ENCODE measurements at places on chromosomes 5 and 9. TPM values are rescaled to one million over a fixed set of nuclear protein-coding genes. Genes with fewer than 3 reads are reported as not detected.

- H3K4me1 ChIP-seq, result no peaks in the 10 kb centered on the region
- H3K4me3 ChIP-seq, result no peak overlapping the region
- no peaks in the 10 kb centered on the region for H3K36me3 ChIP-seq
- no peaks in the 10 kb centered on the region for H3K27me3 ChIP-seq
- no peak overlapping the region for H3K27ac ChIP-seq
- no peak for DNase-seq
Measured at GRCh38 chr5:102603670-102604069, 104.9 kb upstream of the SLCO6A1 start.

DNA sequence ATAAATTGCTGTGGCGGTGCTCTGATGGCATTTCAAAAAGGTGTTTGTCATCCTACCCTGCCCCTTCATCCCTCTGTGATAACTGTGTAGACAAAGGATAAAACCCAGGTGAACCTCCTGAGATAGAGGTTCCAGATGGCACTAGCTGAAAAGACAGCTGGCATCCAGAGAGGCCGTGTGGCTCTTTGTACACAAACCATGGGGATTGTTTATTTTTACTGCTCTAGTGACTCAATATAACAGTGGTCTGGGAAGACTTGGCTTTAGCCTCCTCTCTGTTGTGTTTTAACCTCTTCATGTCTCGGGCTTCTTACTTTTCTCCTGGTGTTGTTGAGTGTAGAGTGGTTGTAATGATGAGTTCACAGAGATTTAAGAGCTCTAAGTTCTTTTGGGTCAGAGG lies 48.8 kb downstream of the SH3GL2 start:
- no peak overlapping the region for H3K4me3 ChIP-seq
- no peaks in the 10 kb centered on the region for H3K27me3 ChIP-seq

DNA sequence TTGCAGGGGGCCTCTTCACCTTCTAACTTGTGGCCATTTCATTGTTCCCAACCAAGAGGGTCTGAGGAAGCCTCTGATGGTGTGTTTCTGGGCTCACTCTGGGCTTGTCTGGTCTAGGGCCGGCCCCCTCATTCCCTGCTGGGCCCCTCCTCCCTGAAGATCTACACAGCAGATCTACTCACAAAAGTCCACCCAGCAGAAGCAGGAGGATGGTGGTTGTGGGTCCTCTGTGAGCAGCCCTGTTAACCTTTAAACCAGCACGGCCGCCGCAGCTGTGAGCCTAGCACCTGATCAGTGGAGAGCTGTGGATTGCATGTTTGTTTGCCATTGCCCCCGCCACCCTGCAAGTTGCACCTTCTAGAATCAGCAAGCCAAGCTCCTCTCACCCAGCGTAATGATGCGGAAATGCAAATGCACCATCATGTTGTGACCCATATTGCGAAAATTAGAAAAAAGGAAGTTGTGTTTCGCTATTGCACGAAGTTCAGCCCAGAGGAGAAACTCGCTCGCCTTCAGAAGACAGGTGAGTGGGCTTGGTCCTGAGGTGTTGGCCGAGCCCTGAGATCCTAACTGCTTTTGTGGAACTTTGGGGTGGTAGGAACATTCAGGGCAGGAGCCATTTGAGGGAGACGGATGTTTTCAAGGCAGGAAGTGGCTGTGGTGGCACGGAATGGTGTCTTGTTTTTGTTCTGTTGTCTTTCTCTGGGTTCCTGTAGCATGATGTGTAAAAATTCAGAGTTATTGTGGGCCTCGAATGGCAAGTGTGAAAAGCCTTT lies 16.7 kb downstream of the FGD3 start:
- H3K4me1 ChIP-seq, result no peaks in the 10 kb centered on the region
- H3K4me3 ChIP-seq, result peak overlapping the region; percentile 45
- H3K27ac ChIP-seq, result no peak overlapping the region
- no peaks in the 10 kb centered on the region for H3K27me3 ChIP-seq

Gene SKIC3
- 70.3 TPM for total RNA-seq

Gene PAPPA
- total RNA-seq, result 6.2 TPM

GRCh38 chr9:133717113-133718031 lies 20.8 kb downstream of the SARDH start:
- no peak for DNase-seq
- no peak overlapping the region for H3K4me3 ChIP-seq
- H3K27ac ChIP-seq, result no peak overlapping the region
- no peaks in the 10 kb centered on the region for H3K36me3 ChIP-seq
- H3K4me1 ChIP-seq, result peaks cover 11% of the 10 kb centered on the region
- H3K27me3 ChIP-seq, result no peaks in the 10 kb centered on the region

DNA sequence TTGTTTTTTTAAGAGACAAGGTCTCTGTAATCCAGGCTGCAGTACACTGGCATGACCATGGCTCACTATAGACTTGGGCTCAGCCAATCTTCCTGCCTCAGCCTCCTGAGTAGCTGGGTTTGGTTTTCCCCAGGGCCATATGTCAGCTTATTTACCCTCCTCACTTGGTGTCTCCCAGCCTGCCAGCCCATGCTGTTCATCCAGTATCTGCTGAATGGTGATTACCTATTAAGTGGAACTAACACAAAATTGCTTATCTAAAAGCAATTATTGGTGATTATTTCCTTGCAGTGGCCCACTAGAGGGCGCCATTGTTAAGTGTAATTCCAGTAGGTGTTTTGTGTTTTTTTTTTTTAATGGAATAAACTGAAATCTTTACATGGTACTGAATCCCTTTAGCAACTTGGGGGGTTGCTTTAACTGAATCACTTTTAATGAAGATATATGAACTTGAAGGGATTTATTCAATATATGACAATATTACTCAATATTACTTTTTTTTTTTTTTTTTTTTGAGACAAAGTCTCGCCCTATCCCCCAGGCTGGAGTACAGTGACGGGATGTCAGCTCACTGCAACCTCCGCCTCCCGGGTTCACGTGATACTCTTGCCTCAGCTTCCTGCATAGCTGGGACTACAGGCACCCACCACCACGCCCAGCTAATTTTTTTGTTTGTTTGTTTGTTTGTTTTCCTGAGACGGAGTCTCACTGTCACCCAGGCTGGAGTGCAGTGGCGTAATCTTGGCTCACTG lies 13.8 kb downstream of the EXOSC2 start:
- H3K4me1 ChIP-seq, result no peaks in the 10 kb centered on the region
- H3K27ac ChIP-seq, result no peak overlapping the region
- peak; percentile 84 for DNase-seq
- no peaks in the 10 kb centered on the region for H3K36me3 ChIP-seq
- H3K27me3 ChIP-seq, result no peaks in the 10 kb centered on the region

Gene RGS3
- 102 TPM for total RNA-seq

DNA sequence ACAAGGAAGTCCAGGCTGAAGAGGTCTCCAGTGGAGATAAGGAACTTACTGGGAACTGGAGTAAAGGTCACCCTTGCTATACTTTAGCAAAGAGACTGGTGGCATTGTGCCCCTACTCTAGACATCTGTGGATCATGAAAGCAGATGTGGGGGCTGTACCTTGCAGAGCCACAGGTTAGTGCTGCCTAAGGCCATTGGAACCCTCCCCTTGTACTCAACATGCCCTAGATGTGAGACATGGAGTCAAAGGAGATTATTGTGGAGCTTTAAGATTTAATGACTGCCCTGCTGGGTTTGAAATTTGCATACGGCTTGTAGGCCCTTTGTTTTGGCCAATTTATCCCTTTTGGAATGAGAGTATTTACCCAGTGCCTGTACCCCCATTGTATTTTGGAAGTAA lies 397.3 kb upstream of the GRIN3A start:
- H3K36me3 ChIP-seq, result no peaks in the 10 kb centered on the region
- no peak overlapping the region for H3K4me3 ChIP-seq
- H3K4me1 ChIP-seq, result no peaks in the 10 kb centered on the region
- no peak for DNase-seq
- no peaks in the 10 kb centered on the region for H3K27me3 ChIP-seq

- no peaks in the 10 kb centered on the region for H3K4me1 ChIP-seq
- H3K27me3 ChIP-seq, result no peaks in the 10 kb centered on the region
- no peak for DNase-seq
- no peaks in the 10 kb centered on the region for H3K36me3 ChIP-seq
Measured at GRCh38 chr9:4055032-4055431, 244.8 kb downstream of the GLIS3 start.

DNA sequence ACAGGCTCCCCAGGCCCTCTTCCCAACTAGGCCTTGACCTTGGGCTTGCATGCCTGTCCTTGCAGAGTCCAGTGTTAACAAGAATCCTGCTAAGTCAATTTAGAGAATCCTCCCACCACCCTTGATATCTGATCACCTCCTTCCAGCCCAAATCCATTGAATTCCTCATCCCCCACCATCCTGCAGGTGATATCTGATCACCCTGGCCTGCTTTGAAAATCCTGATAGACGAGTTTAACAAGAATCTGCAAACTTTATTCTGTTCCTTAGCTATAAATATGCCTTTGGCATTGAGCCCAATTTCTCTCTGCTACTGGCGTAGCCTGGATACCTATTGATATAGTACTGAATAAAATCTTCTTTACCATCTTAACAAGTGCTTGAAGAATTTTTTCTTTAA lies 125.5 kb downstream of the DIRAS2 start:
- no peaks in the 10 kb centered on the region for H3K27me3 ChIP-seq
- no peaks in the 10 kb centered on the region for H3K4me1 ChIP-seq
- no peak overlapping the region for H3K27ac ChIP-seq
- H3K36me3 ChIP-seq, result no peaks in the 10 kb centered on the region
- DNase-seq, result no peak

- DNase-seq, result no peak
- H3K4me3 ChIP-seq, result no peak overlapping the region
- no peak overlapping the region for H3K27ac ChIP-seq
- no peaks in the 10 kb centered on the region for H3K4me1 ChIP-seq
Measured at GRCh38 chr9:103899866-103900265, 194.2 kb upstream of the SMC2 start.

- no peak overlapping the region for H3K27ac ChIP-seq
- no peaks in the 10 kb centered on the region for H3K27me3 ChIP-seq
- H3K4me3 ChIP-seq, result no peak overlapping the region
- no peaks in the 10 kb centered on the region for H3K4me1 ChIP-seq
Measured at GRCh38 chr9:31519826-31520225, 864.6 kb upstream of the ACO1 start.

Gene LCN15
- not detected for total RNA-seq

- H3K4me1 ChIP-seq, result peaks cover 21% of the 10 kb centered on the region
- H3K27me3 ChIP-seq, result no peaks in the 10 kb centered on the region
- no peaks in the 10 kb centered on the region for H3K36me3 ChIP-seq
- DNase-seq, result peak; percentile 62
- no peak overlapping the region for H3K4me3 ChIP-seq
- H3K27ac ChIP-seq, result no peak overlapping the region
Measured at GRCh38 chr9:127021664-127022363, 100.6 kb downstream of the ANGPTL2 start.

Gene SLC34A3
- not detected for total RNA-seq

Gene CCNJL
- 7.8 TPM for total RNA-seq

- no peak for DNase-seq
- H3K27ac ChIP-seq, result no peak overlapping the region
- H3K27me3 ChIP-seq, result no peaks in the 10 kb centered on the region
Measured at GRCh38 chr5:67902497-67902830, 313.1 kb upstream of the PIK3R1 start.

Gene CCNO
- total RNA-seq, result 0.06 TPM

GRCh38 chr9:79384501-79384900 lies 187.3 kb upstream of the TLE4 start:
- H3K4me3 ChIP-seq, result no peak overlapping the region
- no peaks in the 10 kb centered on the region for H3K27me3 ChIP-seq
- no peaks in the 10 kb centered on the region for H3K36me3 ChIP-seq
- no peaks in the 10 kb centered on the region for H3K4me1 ChIP-seq
- DNase-seq, result no peak
- no peak overlapping the region for H3K27ac ChIP-seq

Gene FAM151B
- total RNA-seq, result 3.5 TPM

GRCh38 chr5:154351566-154351965 lies 94.2 kb upstream of the SAP30L start:
- peaks cover 23% of the 10 kb centered on the region for H3K4me1 ChIP-seq
- H3K27me3 ChIP-seq, result no peaks in the 10 kb centered on the region
- no peak for DNase-seq
- H3K36me3 ChIP-seq, result no peaks in the 10 kb centered on the region
- no peak overlapping the region for H3K4me3 ChIP-seq

GRCh38 chr9:79023134-79023580 lies 548.6 kb upstream of the TLE4 start:
- no peak for DNase-seq
- no peak overlapping the region for H3K27ac ChIP-seq
- H3K4me3 ChIP-seq, result no peak overlapping the region
- H3K36me3 ChIP-seq, result no peaks in the 10 kb centered on the region

Gene FOXD4
- 0.83 TPM for total RNA-seq

Gene ORM2
- 0.60 TPM for total RNA-seq

GRCh38 chr5:174064171-174064570 lies 18.7 kb downstream of the NSG2 start:
- no peak overlapping the region for H3K27ac ChIP-seq
- H3K4me3 ChIP-seq, result no peak overlapping the region
- no peaks in the 10 kb centered on the region for H3K27me3 ChIP-seq
- no peaks in the 10 kb centered on the region for H3K36me3 ChIP-seq
- no peak for DNase-seq
